MCF 10A (cell line): ENCODE measurements at places on chromosomes 16 and 17. TPM values are rescaled to one million over a fixed set of nuclear protein-coding genes. Genes with fewer than 3 reads are reported as not detected.
A peak's percentile ranks its signal among the peaks of the same experiment; 100 is the strongest.

Gene TEKT3
- total RNA-seq, result not detected in 2 replicates

Gene TIGD7
- total RNA-seq, result 3.4 and 5.5 TPM in 2 replicates

Gene PAQR4
- 4.8 and 7.9 TPM in 2 replicates for total RNA-seq

Gene KRTAP4-6
- not detected in 2 replicates for total RNA-seq

Gene KRT12
- not detected in 2 replicates for total RNA-seq

Gene CA10
- not detected in 2 replicates for total RNA-seq

Gene KRT32
- not detected in 2 replicates for total RNA-seq

Gene HSD11B2
- 0.42 and 0.86 TPM in 2 replicates for total RNA-seq

Gene SAMD14
- total RNA-seq, result 0.09 TPM in 1 of 2 replicates, not detected in the other

Gene APOBR
- 0.09 and 0.10 TPM in 2 replicates for total RNA-seq

Gene SLC4A1
- not detected in 2 replicates for total RNA-seq

GRCh38 chr17:65123757-65124675 is 13.2 kb upstream of the RGS9 start:
- DNase-seq, result peak; percentile 49

DNA sequence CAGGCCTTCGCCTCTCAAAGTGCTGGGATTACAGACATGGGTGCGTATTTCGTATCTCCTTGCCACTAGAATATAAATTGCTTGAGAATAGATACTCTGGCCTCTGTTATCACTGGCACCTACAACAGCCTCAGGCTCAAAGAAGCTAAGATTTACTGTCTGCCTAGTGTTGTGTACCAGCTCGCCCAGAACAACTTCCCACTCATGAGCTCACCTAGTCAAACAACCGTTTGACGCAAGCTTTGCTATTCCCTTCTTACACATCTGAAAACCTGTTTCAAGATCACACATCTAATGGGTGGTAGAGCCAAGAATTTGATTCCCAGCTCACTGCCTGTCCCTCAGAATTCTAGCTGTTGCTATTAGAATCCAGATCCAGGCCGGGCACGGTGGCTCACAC is 24.4 kb downstream of the MIS12 start:
- no peak for DNase-seq

- peak; percentile 1 for DNase-seq
These were observed 229.9 kb downstream of the ABCC12 start for GRCh38 chr16:47925811-47926460.

GRCh38 chr17:38690386-38690785 is 14.7 kb upstream of the MLLT6 start:
- no peak for DNase-seq

GRCh38 chr16:48231727-48232492 is 12.2 kb upstream of the LONP2 start:
- DNase-seq, result peak; percentile 45

DNA sequence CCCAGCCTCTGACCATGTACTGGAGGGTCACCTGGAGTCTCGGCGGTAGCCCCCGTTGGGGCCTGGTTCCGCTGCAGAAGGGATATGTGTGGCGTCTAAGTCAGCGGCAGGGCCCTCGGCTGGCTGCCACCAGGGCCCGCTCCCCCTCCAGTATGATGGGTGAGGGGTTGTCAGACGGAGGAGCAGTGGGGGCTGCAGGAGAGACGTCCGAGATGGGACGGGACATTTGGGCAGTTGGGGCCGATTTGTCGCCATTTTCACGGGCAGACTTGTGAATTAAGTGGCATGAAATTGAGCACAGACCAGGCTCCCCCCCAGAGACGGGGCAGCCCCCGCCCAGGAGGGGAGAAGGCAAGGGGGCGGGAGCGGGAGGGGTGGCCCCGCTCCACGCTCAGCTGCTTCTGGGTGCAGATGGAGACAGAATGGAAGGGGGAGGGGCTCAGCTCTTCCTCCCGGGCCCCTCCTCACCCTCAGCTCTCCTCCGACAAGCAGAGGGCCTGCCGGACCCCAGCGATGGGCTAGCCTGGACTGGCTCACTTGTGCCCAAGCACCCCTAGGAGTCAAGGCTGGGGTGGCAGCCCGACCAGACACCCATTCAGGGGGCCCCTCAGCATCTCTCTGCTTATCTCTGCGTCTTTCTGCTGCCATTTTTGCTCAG is 52.7 kb upstream of the LHX1 start:
- no peak for DNase-seq

DNA sequence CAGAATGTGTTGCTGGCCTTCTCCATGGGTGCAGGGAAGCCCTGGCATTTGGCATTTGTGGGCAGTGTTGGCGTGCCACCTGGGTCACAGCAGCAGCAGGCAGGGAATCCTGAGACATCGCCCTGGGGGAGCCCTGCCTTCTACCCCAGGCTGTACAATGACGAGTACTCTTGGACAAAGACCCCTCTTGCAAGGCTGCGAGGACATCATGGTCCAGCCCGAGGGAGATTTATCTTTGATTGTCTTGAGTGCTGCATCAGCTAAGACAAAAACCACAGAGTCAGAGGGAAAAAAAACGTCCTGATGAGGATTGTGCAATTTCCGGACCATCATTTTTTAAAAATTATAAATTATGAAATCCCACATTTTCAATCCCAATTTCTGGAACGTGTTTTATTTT is 3.7 kb downstream of the CRISPLD2 start:
- DNase-seq, result no peak

DNA sequence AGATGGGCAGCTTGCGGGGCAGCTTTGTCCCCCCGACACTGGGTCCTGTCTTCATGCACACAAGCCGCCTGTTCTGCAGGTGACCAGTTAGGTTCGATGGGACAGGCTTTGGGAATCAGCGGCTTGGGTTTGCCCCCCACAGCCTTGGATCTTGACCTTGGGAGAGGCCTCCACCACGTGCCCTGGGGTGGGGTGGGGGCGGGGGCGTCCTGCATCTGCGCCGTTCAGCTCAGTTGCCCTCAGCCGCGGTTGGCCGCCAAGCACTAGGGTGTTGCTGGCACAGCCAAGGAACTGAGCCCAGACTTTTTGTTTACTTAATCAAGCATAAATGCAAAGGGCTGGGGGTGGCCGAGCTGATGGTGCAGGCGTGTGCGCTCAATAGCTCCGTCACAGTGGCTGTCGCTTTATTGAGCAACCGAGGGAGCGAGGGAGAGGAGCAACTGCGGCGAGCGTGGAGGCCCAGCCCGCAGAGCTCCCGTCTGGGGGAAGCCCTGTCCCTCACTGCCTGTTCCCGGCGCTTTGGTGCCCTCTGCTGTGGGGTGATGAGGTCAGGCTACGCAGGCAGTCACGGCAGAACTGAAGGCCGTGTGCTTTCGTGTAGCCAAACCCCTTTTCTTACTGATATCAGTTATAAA is 33.9 kb downstream of the JPH3 start:
- DNase-seq, result peak; percentile 93

GRCh38 chr17:13405080-13405479 is 196.6 kb downstream of the HS3ST3A1 start:
- no peak for DNase-seq

GRCh38 chr17:65371702-65372101 is 189.7 kb downstream of the AXIN2 start:
- DNase-seq, result no peak

DNA sequence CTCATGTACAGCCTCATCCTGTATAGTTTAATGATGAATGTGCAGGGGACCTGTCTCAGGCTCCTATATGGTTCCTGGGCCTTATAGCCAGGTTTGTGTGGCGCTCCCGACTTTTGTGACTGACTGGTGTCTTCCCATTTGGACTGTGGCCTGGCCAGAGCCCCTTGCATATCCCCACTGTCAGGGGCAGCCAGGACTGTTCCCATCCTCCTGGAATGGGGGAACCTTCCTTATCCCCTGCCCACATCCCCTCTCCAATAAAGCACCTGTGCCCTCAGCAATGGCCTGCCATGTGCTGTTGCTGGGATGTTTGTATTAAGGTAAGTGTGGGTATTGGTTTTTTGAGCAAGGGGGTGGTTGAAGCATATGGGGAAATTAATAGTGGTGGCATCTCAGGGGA is 2.6 kb downstream of the B3GNT9 start:
- DNase-seq, result no peak

- peak; percentile 50 for DNase-seq
These were observed 58.3 kb downstream of the RAI1 start for GRCh38 chr17:17739388-17740066.

- DNase-seq, result peak; percentile 33
These were observed 493 bp downstream of the PLSCR3 start for GRCh38 chr17:7393613-7394451.

GRCh38 chr16:48559462-48560211 is 50.3 kb downstream of the N4BP1 start:
- no peak for DNase-seq

GRCh38 chr17:35210741-35211140 is 16.5 kb upstream of the SLC35G3 start:
- DNase-seq, result no peak
